ENCODE measurements at places on chromosomes 7 and 10. TPM values are rescaled to one million over a fixed set of nuclear protein-coding genes. Genes with fewer than 3 reads are reported as not detected.

Gene CUTC
- 21.8 TPM for total RNA-seq

Gene NUTM2A
- 0.86 TPM for total RNA-seq

Gene CYP3A7
- not detected for total RNA-seq

Gene KLF14
- not detected for total RNA-seq

Gene OR13A1
- not detected for total RNA-seq

Gene IL15RA
- total RNA-seq: 17.7 TPM

Gene ING3
- total RNA-seq: 49.3 TPM

Gene JCAD
- 0.05 TPM for total RNA-seq

Gene EMX2
- not detected for total RNA-seq

Gene SLC26A3
- not detected for total RNA-seq

Gene ZP3
- total RNA-seq: 2.2 TPM

Gene PIP
- not detected for total RNA-seq

Gene SFR1
- total RNA-seq: 12.9 TPM

All from CD4-positive, CD25-positive, alpha-beta regulatory T cell (primary cell).